ENCODE measurements at places on chromosomes 1 and 21.

DNA sequence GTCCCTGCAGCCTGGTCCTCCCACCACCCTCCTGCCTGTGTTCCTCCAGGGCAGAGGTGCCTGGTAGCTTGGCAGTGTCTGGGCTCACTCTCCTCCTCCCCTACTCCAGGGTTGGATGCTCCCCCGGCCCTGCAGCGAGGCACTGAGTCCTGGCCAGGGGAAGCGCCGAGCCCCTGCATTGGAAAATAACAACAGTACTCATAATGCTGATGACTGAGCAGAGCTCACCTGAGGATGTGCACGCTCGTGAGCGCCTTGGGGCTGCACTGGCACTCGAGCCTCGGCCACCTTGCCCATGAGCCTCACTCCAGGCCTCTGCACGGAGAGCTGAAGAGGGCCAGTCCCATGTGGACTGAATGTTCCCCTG lies 6.0 kb upstream of the ACTRT2 start:
- DNase-seq: no peak

DNA sequence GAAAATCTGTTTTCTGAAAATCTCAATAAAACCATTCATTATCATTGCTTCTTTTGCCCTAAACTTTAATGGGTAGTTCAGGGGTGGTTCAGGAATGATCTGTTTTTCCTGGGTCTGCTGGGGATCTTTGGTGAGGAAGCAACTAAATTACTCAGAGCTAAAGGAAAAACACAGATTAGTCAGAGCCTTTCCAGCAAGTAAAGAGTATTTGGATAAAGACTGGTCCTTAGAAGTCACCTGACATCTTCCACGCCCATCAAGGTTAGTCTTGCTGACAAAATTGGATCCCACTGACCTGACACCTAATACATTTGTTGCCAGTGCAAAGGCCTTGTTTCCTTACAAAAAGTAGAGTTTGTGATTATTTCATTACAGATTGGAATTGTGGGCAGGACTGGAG lies 24.2 kb downstream of the HSPA13 start:
- no peak for DNase-seq

DNA sequence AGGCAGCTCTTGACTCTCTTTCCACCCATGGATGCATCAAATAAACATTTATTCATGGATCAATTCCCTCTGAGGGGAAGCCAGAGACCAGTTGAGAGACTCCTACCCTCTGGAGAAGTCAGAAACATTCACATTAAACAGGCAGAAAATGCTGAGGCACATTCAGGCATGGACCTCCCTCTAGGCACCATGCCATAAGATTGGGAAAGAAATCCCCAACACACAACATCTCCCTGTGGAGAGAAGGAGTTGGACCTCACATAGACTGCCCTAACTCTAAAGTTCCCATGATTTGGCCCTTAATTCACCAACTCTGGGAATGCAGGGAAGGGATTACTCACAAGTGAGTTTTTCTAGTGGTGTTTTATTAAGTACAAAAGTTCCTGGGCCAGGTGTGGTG lies 415.3 kb upstream of the C1orf87 start:
- no peak for DNase-seq

- DNase-seq: no peak
These were observed 10.7 kb upstream of the MRPS14 start for GRCh38 chr1:175033953-175034352.

GRCh38 chr21:15688809-15689208 lies 41.0 kb upstream of the USP25 start:
- DNase-seq: no peak
